ENCODE measurements at places on chromosomes 7 and 10. TPM values are rescaled to one million over a fixed set of nuclear protein-coding genes. Genes with fewer than 3 reads are reported as not detected.

DNA sequence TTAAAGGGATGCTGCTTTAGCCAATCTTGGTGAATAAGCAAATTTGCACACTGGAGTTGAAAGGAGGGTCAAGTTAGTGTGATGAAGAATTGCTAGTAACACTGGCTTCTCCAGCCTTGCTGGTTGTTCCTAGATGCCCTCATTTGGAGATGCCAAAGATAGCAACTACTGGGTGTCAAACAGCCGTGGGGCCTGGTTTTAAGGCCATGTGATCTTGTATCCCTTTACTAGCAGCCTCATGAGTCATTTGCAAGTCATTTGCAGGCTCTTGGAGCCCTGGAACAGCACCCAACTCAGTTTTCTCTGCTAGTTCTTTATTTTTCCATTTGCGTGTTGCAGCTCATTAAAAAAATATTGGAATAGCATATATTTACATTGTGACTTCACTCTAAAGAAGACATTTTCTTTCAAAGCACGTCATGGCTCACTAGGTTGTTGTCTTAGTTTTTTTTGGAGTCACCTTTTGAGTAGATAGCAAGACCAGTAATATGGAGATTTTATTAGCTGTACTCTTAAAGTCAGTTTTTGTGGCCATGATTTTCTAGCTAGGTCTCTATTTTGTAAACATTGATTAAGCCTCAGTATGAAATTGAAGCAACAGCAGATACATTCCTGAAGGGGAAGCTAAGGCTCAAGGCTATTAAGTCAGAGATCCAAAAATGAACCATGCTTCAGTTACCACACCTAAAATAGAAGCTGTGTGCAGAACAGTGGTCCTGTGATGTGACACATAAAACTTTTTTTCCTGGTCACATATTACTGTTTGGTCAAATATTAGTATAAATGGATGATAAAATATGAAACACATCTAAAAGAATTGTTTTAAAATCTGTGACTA lies 1.3 kb downstream of the LSMEM1 start:
- no peak for DNase-seq
- no peaks in the 10 kb centered on the region for H3K27me3 ChIP-seq
- H3K4me1 ChIP-seq = peaks cover 43% of the 10 kb centered on the region

GRCh38 chr10:84820120-84820519 lies 491.7 kb downstream of the CCSER2 start:
- H3K4me1 ChIP-seq = peaks cover 9% of the 10 kb centered on the region
- H3K36me3 ChIP-seq = no peaks in the 10 kb centered on the region
- DNase-seq = no peak
- no peaks in the 10 kb centered on the region for H3K27me3 ChIP-seq

The SPAM1 gene
- total RNA-seq = not detected

The HTR7 gene
- 0.33 TPM for total RNA-seq

- DNase-seq = no peak
- no peaks in the 10 kb centered on the region for H3K36me3 ChIP-seq
- H3K4me1 ChIP-seq = peaks cover 19% of the 10 kb centered on the region
Measured at GRCh38 chr10:71252220-71252619, 39.9 kb downstream of the UNC5B start.
